ENCODE measurements at places on chromosomes 2 and 18.

DNA sequence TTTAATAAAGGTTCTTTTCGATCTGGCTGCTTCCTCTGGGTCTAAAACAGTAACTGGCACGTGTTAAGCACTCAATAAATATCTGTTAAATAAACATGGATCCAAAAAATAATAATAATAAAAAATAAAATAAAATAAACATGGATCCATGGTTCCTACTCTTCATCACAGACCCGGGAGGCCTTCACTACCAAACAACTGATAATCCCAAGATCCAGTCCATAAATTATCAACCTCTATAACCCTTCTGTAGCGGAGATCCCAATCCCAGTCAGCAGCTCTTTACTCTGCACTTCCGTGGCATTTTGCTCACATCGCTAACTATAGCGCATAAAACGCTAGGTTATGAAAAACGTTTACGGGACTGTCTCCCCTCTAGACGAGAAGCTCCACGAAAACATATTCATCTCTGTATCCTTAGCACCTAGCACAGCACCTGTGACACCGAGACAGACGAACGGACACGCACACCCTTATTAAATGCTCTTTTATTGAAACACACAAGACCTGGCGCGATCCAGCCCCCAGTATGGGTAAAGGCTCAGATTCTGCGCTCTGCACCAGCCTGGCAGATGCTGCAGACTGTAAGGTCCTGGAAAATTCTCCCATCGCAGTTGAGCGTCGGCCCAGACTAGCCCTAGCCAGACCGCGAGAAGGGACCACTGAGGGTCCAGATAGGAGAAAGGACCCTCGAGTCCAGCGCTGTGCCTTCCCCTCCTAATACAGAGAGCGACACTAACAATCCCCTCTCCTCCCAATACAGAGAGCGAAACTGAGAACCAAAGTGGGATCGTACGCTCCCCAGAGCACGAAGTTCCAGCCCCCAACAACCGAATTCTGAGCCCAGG, 770 bp downstream of the NBAS start:
- peak; percentile 36 for DNase-seq

DNA sequence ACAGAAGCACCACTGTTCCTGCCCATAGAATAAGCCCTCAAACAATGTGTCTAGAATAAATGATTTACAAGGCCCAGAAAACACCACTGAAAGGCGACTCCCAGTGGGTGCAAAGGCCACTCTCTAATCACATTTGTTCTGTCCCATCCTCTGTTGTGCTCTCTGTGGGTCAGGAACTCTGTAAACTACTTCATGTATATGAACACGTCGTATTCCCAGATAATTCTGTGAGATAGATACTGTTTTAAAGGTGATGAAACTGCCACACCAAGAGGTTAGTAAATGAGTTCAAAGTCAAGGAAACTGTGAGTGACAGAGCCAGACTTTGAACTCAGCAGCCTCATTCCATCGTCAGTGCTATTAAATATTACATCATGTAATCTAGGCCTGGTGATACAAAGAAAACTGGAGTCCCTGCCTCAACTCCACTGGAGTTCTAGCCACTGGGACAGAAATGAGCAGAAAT, 269.7 kb upstream of the DCC start:
- no peak for DNase-seq

- no peak for DNase-seq
Measured at GRCh38 chr2:24903161-24904103, 16.6 kb downstream of the ADCY3 start.

DNA sequence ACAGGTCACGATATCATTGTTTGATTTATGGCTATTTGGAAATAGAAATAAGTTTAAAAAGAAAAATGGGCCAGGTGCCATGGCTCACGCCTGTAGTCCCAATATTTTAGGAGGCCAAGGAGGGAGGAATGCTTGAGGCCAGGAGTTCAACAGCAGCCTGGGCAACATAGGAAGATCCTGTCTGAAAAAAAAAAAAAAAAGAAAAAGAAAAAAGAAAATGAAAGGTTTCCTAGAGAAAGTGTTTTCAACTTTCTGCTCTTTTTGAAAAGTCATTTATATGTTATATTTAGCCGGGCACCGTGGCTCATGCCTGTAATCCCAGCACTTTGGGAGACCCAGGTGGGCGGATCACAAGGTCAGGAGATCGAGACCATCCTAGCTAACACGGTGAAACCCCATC, 3.2 kb downstream of the NDUFB3 start:
- no peak for DNase-seq

DNA sequence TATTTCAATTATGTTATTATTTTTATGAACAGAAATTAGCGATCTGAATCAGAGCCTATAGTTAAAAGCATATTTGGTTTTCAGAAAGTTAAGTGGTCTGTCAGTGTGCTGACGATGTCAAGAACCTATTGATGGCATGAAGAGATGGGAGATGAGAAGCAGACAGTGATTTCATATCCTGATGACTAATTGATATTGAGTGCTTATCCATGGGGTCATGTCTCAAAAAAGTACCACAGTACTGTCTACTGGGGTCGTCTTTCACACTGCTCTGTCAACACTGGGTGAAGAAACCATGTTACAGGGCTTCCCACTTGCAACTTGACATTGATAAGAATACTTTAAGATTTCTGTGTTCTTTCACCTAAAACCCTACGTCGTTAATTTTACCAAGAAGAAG, 297.1 kb downstream of the AFF3 start:
- no peak for DNase-seq

- no peak for DNase-seq
Measured at GRCh38 chr2:159988412-159988970, 73.9 kb downstream of the PLA2R1 start.

GRCh38 chr2:180618570-180618969, 361.8 kb upstream of the UBE2E3 start:
- no peak for DNase-seq

GRCh38 chr2:143176606-143177005, 47.4 kb downstream of the ARHGAP15 start:
- no peak for DNase-seq

- DNase-seq, result no peak
Measured at GRCh38 chr18:55735969-55736368, 148.0 kb upstream of the TCF4 start.

- no peak for DNase-seq
Measured at GRCh38 chr2:54090521-54091117, 24.8 kb upstream of the ACYP2 start.

GRCh38 chr2:12605936-12606335, 110.8 kb upstream of the TRIB2 start:
- no peak for DNase-seq

- no peak for DNase-seq
Measured at GRCh38 chr2:11729362-11730212, 16.8 kb upstream of the LPIN1 start.

DNA sequence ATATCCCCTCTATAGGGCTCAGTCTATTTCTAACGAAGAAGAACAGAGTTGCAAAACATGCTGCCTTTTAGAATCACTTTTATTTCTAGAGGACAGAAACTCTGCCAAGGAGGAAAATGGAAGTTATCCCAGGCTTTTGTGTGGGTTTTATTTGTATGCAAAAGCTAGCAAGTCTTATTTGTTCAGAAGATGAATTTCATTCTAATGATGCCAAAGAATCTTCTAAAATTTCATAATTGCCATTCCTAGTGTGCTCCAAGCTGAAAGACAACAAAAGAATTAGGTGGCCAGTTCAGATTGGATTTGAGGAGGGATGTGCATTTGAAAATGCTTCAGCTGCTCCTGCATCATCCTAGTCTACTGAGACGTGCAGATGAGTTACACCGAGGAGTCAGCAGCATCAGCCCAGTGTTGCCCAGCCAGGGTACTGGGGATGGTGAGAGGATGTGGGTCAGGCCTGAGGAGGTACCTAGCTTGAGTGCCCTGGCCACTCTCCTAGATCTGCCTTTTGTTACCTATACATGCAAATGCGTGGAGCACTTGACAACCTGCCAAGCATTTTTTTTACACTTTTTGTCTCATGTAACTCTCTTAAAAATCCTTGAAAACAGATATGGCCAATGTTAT, 80.1 kb downstream of the KCNS3 start:
- no peak for DNase-seq

- no peak for DNase-seq
Measured at GRCh38 chr2:143949121-143949848, 570.6 kb downstream of the ZEB2 start.

DNA sequence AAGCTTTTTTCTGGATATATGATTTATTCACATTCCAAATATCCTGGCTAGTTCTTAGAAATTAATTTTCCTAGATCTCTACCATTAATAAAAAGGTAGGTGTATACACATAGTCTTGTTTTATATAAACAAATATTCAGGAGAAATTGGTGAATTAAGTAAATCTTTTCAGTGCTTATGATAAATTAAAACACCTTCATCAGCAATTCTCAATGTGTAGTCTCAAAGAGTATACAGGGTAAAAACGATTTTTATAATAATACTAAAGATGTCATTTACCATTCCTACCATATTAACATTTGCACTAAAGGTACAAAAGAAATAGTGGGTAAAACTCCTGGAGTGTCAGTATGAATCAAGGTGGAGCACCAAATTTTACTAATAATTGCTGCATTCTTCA, 40.2 kb downstream of the CERKL start:
- no peak for DNase-seq

GRCh38 chr2:4588606-4589005, 885.2 kb downstream of the DCDC2C start:
- no peak for DNase-seq

DNA sequence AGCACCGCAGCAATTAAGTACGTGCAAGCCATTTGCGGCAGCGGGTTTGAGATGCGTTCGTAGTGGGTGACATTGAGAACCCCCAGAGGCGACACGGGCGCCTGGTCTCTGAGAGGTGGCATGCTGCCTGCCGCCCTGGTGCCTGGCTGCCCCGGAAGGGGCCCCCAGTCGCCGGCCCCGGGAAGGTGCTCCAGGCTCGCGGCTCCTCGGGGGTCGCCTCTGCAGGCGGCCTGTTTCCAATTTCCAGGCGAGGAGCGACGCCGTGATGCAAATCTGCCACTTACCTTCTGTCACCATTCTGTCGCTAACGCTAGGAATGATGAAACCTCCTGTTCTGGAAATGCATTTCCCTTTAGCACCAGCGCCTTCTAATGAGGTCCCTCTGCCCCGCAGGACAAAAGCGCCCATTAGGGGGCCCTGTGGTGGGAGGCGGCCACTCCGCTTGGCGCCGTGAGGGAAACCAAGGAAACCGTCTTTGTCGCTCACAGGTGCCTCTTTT, 13.0 kb downstream of the KIF5C start:
- no peak for DNase-seq

DNA sequence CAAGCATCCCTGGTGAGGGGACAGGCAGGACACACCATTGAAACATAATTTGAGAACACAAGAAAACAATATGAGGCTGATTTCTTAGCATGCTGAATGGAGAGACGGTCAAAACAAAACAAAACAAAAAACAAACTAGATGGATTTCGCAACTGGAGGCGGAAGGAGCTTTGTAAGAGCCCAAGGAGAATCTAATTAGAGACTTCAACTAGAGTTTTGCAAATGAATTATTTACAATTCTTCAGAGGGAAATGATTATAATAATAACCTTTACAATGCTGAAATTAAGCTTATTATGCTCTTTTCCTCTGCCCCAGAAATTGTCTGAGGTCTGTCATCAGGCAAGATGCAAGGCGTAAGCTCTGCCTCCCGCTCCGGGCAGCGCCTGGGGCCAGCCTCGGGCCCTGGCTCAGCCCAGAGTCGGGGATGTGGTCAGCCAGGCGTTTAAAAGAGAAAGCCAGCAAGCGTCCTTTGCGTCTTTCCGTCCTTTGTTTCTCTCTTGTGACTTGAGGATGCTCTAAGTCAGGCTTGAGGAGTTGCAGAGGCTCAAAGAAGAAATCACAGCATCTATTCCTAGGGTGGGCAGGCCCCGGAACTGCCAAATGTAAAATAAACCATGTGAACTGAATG, 139.6 kb downstream of the TWIST2 start:
- DNase-seq, result no peak

- DNase-seq, result no peak
Measured at GRCh38 chr2:85326406-85327159, 1.2 kb downstream of the TGOLN2 start.

DNA sequence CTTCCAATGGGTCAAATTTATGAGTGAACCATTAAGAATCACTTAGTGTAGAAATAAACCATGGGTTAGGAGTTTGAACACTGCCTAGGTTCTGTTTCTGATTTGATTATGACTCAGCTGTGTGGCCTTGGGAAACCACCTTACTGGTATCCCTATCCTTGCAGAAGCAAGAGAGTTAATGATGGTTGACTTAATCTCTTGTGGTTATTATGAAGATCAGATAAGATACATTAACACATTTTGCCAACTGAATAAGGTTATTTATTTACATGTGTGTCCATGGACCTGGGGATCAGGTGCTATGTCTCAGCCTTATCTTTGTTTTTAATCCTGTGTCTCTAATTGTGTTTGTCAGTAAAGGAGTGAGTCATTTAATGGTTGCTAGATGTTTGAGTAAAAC, 5.4 kb upstream of the KCNJ13 start:
- DNase-seq, result no peak

GRCh38 chr18:8471372-8471771, 137.9 kb upstream of the RAB12 start:
- no peak for DNase-seq

DNA sequence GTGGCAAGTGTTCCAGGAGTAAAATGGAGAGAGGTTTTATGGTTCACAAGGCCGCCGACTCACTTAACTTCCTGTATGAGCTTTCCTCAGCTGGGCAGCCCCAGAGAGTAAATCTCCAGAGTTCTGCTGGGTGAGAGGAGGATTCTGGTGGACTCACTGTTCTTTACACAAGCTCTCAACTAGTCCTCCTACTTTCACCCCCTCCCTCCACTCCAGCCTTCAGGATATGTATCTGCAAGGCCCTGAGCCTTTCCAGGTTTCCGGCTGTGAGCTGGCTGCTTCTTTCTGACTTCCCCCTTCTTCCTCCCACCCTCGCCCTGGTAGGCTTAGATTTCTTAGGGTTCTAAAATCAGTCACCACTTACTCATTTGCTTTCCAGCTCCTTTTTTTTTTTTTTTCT, 34.0 kb downstream of the EML6 start:
- DNase-seq, result no peak

- peak; percentile 7 for DNase-seq
Measured at GRCh38 chr2:16525265-16525887, 140.3 kb downstream of the CYRIA start.

DNA sequence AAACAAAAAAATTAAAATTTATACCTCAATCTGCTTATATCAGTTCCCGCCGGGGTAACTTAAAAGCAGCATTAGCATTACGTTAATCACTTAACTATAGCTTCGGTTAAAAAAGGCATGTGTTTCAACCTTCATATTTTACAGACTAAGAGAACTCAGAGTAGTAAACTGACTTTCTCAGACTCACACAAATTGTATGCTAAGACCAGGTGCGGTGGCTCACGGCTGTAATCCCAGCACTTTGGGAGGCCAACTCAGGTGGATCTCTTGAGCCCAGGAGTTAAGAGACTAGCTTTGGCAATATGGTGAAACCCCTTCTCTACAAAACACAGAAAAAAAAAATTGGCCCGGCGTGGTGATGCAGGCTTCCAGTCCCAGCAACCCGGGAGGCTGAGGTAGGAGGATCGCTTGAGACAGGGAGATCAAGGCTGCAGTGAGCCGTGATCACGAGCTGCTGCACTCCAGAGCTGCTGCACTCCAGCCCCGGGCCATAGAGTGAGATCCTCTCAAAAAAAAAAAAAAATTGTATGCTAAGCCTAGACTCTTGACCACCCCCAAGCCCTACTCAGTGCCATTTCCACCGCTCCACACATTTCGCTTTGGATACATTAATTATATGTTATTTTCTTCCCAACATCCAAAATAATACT, 2.4 kb downstream of the HNRNPLL start:
- DNase-seq, result no peak

- DNase-seq, result no peak
Measured at GRCh38 chr18:12302391-12303147, 5.5 kb upstream of the TUBB6 start.

GRCh38 chr18:59067873-59068272, 71.8 kb upstream of the SEC11C start:
- DNase-seq, result no peak
